Neural crest cell (in vitro differentiated cells): ENCODE measurements at places on chromosomes 2 and 18. TPM values are rescaled to one million over a fixed set of nuclear protein-coding genes. Genes with fewer than 3 reads are reported as not detected.

The CIB4 gene
- not detected in 2 replicates for total RNA-seq

- DNase-seq = peak; percentile 46
These were observed 128.5 kb downstream of the STK39 start for GRCh38 chr2:168118733-168119514.

The SGPP2 gene
- total RNA-seq = not detected in 2 replicates

GRCh38 chr2:222305516-222306392 lies 7.0 kb upstream of the PAX3 start:
- DNase-seq = peak; percentile 34

The ZNG1B gene
- 38.1 and 40.4 TPM in 2 replicates for total RNA-seq

GRCh38 chr2:74373985-74374384 lies 6.1 kb downstream of the DCTN1 start:
- no peak for DNase-seq

DNA sequence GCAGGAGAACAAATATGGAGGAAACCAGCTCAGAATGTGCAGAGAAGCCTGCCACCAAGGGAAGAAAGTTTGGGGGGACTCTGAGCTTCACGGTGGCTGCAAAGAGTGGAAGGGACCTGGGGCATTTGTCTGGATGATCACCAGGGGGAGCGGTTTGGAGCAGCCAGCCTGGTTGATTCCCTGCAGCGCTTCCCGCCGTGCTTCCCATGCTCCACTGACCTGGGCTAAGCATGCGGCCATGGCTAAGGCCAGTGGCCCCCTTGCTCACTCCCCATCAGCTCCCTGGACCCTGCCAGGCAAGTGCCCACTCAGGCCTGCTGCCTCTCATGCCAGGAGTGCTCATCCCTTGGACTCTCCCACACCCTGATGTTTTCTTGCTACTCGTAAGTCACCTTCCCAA lies 27.0 kb downstream of the NTSR2 start:
- no peak for DNase-seq

DNA sequence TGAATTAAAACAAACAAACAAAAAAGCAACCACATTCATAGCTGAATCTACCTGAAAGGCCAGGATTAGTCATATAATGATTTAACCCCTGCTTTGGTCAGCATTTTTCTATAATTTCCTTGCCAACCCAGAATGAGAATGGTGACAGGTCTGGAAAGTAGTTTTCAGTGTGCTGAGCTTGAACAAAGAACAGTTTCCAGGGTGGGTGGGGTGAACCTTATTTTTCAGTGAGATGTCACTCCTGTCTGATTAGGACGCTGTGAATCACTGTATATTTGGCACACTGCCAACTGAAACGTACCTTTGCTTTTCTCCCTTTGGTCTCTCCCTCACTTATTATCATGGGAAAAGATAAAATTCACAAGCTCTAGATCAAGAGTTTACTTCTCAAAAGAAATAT lies 35.0 kb upstream of the DSC1 start:
- no peak for DNase-seq

- DNase-seq = no peak
These were observed 42.1 kb downstream of the NPAS2 start for GRCh38 chr2:100862081-100862480.
